NCI-H748 treated with DMSO at 0.1 percent for 48 hours (cell line): ENCODE measurements at places on chromosomes 12 and 14.

GRCh38 chr14:68473794-68474193, 319.1 kb downstream of the ZFP36L1 start:
- no peak for DNase-seq

DNA sequence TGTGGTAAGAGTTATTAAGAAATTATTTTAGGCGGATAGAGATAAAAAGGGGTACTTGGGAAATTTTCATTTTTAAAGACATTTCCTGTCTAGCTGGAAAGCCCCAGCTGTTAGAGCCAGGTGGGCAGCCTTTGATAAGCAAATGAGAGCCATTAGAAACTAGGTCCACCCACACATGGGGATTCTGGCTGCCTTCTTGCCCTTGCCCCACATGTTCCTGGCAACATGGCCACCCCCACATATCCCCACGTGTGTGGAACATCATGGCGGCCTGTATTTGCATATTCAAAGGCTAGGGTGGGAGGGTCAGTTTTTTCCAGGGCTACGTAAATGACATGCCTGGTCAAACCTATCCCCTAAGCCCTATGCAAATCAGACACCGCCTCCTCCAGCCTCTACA, 1382.1 kb downstream of the AACS start:
- DNase-seq, result no peak

DNA sequence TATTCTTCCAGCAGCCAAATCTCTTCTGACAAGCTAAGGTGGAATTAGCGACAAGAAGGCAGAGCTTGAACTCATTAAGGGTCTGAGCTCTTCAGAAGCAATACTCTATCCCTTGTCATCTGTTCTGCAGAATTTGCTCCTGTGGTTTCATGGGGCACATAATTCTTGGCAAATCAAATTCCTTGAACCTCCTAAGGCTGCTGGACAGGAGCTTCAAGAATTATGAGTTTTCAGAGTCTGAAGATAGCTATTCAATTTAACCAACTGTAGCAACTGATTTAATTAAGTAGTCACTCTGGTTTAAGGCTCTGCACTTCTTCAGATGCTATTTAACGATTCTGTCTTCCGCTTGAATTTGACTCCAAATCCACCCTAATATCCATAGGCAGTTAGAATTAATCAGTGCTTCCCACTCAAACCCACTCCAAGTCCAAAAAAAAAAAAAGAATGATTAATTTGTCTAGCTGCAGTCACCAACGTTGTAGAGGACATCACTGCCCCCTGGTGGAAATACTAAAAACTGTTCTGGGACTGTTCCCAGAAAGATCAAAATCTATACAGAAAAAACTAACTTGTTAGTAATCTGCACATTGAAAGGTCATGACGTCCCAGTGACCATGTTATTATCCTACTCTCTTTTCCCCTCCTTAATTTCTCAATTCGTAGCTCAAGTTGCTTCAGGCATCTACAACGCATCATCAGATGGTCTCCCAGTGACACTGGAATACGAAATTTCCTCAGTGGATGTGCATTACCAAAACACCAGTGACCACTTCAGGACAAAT, 169.9 kb downstream of the KIF21A start:
- DNase-seq, result peak; percentile 19

GRCh38 chr12:53568809-53569557, 57.2 kb downstream of the ATF7 start:
- no peak for DNase-seq

GRCh38 chr12:182381-182892, 31.5 kb downstream of the SLC6A12 start:
- DNase-seq, result no peak

GRCh38 chr12:68803948-68804656, 3.9 kb upstream of the MDM2 start:
- DNase-seq, result no peak

- DNase-seq, result no peak
Observed at GRCh38 chr12:120846721-120847120, 57.4 kb downstream of the SPPL3 start.

DNA sequence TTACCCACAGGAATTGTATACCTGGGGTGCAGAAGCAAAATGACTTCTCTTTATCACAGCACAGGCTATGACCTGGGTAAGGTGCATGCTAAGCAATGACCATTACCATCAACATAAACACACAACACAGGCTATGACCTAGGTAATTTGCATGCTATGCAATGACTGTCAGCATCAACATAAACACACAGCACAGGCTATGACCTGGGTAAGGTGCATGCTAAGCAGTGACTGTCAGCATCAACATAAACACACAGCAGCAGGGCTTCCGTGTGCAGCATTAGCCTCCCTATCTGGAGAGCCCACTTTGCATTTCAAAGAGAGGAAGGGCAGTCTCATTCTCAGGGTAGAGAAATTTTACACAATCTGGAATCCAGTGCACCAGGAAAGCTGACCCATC, 583.0 kb downstream of the TMEM121 start:
- DNase-seq, result no peak

DNA sequence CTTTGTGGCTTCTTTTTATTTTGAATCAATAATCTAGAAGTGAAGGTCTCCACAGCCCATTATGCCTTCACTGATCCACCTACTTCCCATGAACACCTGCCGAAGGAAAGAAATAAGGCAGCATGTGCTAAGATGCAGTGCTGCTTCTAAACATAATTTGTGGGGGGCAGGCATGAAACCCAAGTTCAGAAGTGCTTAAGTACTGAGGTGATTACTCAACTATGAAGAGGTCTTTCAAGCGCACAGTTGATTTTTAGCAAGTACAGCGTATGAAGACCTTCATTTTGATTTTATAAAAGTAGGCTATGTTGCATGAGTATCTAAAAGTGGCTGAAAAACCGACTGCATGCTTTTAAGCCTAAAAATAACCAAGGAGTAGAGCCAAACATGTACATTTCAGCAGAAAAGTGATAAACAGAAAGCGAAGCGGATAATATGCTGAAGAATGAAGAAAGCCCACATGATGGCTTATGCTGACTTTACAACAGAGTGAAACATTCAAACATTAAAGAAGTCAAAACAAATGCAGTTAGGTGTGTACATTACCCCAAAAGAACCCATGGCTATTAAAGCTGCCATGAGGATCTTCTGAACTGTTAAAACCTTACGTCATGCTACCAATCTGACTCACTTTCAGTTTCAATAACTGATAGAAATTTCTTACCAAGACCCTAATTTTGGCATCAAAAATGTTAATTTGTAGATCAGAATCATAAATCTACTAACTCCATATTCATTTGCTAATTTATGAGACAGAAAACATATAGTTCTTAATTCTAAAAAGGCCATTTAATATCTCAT, 29.3 kb downstream of the KICS2 start:
- no peak for DNase-seq

DNA sequence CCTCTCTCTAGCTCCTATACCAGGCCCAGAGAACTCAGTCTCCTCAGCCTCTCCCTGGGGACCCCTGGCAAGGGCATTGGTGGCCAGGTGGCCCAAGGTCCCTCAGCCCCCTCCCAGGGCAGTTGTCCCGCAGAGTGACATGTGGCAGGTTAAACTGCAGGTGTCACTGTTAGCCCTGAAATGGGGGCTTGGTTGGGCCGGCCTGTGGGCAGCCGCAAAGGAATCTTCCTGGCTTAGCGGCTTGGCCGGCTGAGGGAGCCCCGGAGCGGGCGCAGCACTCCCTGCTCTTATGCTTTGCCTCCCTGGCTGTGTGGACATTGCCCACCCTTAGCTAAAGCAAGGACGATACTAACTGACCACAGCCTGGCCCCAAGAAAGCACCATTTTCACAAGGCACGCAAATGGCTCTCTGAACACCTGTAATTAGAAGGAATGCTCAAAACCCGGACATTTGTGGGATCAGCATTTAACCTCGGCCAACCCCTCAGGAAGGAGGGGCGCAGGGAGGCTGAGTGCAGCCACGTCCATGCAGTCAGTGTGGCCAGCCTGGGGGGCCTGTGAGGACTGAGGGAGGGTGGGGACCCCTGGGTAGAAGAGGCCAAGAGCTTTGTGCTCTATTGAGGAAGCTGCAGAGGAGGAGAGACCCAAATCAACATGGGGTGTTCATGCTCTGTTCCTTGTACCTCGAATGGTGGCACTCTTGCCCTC, 82.2 kb downstream of the PAPOLA start:
- peak; percentile 40 for DNase-seq

GRCh38 chr12:115467531-115467930, 783.6 kb upstream of the TBX3 start:
- no peak for DNase-seq

GRCh38 chr12:98446682-98447081, 68.7 kb upstream of the TMPO start:
- no peak for DNase-seq

DNA sequence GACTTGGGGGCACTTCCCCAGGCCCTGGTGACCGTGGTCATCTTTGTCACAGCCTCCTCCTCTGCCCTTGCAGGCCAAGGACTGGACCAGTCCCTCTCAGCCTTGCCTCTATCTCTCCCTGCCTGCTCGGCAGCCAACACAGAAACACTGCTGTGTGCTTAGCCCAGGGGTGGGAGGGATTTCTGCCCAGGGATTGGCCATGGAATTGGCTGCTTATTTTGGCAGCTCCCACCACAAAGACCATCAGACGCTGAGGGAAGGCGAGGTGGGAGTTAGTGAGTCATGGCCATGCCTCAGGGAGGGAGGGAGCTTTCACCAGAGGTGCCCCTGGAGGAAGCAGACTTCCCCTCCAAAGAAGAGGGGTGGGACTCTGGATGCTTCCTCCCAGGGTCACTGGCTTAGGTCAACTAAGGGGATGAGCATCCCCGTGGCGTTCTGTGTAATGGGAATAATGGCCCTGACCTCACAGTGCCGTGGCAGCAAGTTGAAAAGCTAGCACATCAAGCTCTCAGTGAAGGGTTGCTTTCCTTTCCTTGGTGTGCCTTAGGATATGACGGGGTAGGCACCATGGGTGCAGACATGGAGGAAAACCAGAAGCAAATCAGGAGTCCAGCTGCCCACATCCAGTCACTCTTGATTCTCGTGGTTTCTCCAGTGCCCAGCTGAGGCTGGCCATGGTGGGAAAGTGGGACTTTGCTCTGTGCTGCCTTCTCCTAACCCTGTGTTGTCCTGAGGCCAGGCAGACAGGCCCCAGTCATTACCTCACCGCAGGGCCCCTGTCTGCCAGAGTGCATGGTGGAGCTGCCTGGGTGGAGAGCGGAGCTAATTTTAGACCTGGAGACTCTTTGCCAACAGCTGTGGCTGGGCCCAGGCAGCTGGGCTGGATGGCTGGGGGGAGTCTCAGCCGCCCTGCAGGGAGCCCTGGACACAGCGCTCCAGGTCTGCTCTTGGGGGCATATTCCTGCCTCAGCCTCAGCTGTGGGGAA, 21.4 kb downstream of the B4GALNT3 start:
- no peak for DNase-seq

DNA sequence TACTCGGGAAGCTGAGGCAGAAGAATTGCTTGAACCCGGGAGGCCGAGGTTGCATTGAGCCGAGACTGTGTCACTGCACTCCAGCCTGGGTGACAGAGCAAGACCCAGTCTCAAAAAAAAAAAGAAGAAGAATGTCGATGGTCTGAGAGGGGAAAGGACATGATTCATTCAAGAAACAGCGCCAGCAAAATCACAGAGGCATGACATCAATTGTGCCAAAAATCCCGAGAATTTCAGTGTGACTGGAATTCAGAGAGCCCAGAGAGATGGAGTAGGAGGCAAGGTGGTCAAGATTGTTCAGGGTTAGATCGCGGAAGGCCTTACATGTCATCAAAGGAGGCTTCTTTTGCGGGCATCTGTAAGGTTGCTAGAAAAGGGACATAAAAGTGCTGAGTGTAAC, 483.3 kb downstream of the VRK1 start:
- DNase-seq, result no peak

DNA sequence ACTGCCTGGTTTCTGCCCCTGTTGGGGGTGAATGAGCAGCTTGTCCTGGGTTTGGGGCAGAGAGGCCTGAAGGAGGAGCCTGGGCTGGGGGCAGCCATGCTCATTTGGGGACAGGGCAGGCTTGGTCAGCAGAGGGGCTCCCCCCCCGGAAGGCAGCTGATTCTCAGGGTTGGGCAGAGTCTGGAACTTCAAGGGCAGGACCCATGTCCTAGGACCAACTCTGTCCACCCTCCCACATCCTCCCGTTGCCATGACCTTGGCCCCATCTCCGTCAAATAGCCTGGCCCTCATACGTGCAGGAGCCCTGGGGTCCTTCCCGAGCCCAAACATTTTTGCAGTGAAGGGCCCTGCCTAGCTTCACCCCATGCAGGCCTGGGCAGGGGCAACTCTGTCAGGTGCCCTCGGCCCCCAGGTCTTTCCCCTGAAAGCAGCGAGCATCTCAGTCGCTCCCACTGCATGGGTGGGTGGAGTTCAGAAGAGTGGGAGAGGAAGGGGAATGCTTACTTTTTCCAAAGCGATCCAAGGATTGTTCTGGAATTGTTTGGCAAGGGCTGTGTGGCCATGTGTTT, 32.6 kb downstream of the TNFAIP2 start:
- DNase-seq, result no peak

DNA sequence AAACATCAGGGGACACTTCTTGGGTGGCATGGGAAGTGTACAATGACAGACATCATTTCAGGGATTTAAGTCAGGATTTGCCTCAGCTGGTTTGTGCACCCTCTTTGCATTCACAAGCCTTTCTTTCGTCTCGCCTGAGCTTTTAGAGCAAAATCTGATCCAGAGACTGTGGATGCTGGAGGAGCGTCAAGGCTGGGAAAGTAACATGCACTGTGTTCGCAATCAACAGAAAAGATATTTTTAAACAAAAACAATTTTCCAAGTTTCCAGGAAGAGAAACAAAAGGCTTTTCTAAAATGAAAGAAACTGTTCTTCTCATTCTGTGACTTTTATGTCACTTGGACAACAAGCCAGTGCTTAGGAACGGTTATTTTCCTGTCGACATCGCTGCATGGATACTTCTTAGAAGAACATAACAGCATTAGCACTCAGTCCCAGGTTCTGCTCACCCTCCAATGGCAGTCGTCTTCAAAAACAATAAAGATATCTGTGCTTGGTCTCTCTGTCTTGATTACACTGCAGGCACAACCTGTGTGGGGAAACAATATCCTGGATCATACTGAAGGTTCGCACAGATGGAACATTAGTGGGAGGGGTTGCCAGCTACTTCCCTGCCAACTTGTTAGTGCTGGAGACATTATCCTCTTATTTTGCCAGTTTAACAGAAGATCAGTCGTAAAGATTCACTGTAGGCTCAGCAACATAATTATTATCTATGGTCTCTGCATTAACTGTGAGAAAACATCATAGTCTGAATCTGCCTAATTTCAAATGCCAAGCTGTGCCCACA, 403.3 kb upstream of the ATP2B1 start:
- DNase-seq, result no peak

GRCh38 chr14:22427771-22428231, 161.2 kb downstream of the DAD1 start:
- DNase-seq, result no peak

DNA sequence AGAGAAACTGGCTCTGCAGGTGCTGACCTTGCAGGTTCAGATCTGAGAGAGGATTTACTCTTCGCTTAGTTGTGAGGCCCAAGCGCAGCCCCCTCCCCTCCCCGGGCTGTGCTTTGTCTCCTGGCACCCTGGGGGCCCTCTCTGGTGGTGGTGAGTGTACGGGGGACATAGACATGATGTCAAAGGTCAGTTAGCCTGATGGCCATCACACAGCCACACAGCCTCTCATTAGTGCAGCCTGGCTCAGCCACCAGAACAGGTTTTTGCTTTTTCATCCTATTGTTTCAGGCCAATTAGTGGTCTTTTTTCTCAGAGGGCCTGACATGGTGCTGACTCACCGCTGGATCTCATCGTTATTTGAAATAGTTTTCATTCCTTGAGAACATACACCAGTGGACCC, 437.9 kb downstream of the AACS start:
- no peak for DNase-seq

- DNase-seq, result no peak
Observed at GRCh38 chr14:64965356-64966000, 6.7 kb downstream of the RAB15 start.
